Effector CD4-positive, alpha-beta T cell (primary cell): ENCODE measurements at places on chromosomes 1 and 21.
A peak's percentile ranks its signal among the peaks of the same experiment; 100 is the strongest.

GRCh38 chr1:67211589-67212563 is 45.6 kb downstream of the IL23R start:
- peak; percentile 33 for DNase-seq

GRCh38 chr1:77874804-77875445 is 13.5 kb upstream of the NEXN start:
- DNase-seq = no peak

DNA sequence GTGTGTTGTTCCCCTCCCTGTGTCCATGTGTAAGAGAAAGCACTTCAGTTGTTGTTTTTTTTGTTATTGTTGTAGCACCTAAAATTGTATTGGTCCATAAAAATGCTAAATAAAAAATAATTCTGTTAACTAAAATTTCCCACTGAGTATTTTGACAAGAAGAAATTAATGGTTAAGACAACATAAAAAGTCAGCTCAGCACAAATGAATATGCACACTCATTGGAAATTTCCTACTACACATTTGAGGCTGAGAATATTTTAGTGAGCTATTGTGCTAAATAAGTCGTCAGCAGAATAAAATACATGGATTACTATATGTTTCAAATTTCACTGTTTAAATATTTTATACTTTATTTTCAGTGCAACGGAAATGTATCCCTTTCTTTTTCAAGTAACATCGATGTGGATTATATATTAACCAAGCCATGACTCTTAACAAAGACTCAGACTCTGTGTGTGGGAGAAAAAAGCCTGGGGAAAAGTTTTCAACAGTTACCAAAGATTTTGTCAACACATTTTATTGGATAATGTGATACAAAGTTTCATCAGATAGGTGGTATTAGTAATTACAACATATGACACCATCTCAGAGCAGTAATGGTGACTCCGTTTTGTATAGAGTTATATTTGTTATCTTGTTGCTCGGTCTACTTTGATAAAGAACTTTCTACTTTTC is 63.4 kb downstream of the LYPLAL1 start:
- DNase-seq = no peak

DNA sequence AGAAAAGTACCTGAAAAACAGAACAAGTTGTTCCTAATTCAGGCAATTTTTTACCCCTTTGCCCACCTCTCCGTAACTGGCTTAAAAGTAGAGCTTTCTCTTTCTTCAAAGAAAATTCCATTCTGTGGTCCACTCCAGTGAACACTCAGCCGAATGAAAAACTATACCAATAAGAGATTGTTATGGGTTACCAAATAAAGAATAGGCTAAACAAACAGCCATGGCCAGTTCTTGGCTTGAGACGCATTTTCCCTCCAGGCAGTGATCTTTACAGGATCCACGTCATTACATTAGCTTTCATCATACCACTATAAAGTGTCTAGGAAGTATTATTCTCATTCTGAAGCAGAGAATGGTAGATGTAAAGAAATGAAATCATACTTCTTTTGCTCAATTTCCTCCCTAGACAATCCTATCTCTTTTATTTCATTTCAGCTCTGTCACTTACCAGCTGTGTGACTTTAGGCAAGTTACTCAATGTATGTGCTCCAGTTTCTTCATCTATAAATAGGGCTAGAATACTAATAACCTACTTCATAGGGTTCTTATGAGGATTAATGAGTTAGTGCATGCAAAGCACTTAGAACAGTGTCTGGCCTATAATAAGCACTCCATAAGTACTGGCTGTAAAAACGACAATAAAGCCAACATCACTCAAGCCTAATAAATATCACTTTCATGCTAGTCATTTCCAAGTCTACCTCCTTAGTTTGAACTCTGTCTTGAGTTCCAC is 26.5 kb upstream of the TRIM45 start:
- no peak for DNase-seq

DNA sequence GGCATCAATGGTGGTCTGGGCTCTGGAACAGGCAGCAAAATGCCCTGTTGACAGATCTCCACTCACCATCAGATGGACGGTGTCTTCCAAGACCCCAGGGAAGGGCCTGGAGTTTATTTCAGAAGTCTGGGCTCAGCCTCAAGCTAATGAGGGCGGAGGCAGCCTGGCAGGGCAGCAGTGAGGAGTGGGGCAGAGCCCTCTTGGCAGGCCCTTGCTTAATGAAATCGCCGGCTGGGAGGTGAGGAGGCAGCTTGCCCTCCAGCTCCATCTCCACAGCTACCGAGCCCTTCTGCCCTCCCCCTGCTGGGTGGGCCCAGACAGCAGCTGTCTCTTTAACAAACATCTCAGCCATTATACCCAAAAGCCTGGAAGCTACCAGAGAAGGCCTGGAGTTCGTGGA is 22.0 kb upstream of the GRIK3 start:
- no peak for DNase-seq

DNA sequence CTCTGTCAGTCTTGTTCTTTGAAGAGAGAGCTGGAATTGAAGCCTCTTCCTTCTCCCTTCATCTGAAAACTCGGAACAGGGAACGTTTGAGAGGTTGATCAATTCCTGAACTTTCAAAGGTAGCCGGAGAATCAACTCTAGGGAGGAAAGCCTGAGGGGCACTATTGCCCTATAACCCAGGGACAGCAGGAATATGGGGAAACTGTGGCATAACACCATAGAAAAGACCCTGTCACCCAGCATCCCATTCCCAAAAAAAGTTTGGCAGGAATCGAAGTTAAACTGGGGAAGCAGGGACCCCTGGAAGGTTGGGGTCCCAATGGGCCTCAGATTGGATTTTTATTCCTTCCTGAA is 5.1 kb upstream of the NHLH1 start:
- DNase-seq = no peak

DNA sequence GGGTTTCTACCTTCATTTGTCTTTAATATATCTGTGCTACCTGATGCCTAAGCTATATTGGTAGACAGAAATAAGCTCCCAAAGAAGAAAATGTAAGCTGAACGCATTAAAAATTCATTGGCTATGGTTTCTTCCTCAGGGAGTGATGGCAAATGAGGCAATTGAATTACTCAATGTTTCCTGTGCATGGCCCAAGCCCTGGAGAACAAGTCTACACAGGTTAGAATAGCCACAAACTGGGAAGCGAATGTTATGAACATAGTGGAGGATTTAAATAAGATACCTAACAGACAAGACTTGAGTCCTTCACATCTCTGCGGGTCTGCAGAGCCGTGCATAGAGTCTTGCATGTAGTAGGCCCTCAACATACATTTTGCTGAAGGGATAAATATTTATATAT is 350.3 kb downstream of the RWDD3 start:
- no peak for DNase-seq

DNA sequence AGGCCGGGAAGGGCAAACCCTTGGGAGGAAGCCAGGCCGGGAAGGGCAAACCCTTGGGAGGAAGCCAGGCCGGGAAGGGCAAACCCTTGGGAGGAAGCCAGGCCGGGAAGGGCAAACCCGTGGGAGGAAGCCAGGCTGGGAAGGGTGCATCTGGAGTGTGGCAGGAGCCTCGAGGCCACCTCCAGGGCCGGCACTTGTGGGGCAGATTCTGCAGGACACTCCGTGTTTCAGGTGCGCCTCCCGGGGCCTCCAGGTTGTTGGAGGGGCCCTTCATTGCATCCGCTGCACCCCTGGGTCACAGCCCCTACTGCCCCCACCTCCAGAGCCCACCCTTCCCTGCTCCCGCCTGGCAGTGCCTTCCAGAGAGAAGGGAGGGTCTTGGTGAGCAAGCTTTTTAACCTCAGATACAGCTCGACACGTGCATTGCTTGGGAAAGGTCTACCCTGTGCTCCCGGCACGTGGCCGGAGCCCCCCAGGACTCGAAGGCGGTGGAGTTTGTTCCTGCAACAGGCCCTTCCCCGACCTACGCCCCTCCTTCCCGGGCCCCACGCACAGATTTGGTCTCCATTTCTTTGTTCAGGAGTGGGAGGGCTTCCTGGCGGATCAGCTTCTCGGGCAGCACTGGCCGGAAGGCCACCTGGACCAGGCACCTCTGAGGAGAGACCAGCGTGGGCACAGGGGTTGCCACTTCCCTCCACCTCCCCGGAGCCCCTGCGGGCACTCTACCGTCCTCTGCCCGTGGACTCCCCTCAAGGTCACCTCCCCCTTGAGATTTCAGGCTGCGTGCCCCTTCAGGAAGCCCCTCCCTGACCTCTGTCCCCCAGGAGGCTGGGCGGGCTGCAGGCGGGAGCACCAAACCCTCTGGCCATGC is 9.4 kb upstream of the TMEM52 start:
- no peak for DNase-seq

GRCh38 chr1:69533343-69533742 is 34.4 kb upstream of the LRRC7 start:
- DNase-seq = no peak

DNA sequence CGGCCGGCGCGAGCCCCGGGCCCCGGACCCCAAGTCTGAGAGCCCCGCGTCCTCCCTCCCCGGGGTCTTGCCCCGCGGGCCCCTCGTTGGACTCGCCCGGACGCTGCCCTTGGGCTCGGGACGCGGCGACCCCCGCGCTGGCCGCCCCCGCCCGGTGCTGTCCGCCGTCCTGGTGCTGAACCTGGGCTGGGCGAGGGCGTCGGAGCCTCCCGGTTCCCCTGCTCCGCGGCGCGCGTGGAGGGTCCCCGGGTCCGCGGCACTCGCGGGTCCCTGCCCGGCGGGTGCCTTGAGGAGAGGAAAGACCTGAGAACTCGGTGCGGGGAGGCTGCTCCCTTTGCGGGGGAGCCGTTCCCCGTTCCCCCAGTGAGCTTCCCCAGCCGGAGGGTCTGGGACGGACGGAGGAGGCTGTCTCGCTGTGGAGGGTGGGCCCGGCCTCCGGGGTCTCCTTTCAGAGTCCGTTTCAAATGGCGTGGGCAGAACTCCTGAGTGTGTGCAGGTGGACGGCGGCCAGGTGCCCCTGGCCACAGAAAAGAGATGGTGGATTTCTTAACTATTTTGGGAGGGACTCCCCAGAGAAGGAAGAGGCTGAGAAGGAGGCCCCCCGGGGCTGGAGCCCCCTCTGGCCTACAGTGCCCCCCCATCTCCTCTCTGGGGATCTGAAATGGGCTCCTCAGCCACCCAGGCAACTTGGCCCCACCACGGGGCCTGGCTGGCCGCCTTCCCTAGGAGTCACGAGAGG is 595 bp downstream of the GABRD start:
- DNase-seq = no peak

- DNase-seq = no peak
Measured at GRCh38 chr1:116154536-116154935, 43.3 kb downstream of the MAB21L3 start.

- no peak for DNase-seq
Measured at GRCh38 chr1:91502672-91503184, 2.1 kb downstream of the CDC7 start.

DNA sequence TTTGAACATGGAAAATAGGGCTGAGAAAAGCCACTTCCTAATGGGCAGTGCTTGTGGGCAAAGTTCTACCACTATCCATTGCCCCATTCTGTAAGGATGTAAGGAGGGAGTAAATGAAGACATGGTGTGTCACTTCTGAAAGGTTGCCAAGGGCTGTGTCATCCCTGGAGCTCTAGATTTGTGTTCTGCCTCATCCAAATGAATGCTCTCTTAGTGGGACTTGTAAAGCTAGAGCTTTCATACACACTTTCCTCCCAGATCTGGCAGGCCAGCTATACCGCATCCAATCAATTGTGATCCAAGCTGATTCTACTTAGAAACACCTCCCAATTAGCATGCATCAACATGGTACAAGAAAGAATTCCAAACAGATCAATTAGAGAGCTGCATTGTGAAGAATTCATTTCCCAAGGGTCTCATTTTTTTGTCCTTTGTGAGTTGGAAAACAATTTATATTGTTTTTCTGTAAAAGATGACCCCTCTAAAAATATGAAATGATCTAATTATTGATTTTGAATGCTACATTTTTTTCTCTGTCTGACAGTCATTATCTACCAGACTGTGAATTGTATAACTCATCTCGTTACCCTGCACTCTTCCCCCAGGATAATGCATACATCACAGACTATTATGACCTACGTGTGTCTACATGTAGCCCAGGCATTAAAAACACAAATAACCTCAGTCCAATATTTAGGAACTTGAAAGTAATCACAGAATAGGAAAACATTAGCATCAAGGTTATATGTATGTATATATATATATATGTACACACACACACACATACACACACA is 117.1 kb upstream of the DUSP10 start:
- no peak for DNase-seq

DNA sequence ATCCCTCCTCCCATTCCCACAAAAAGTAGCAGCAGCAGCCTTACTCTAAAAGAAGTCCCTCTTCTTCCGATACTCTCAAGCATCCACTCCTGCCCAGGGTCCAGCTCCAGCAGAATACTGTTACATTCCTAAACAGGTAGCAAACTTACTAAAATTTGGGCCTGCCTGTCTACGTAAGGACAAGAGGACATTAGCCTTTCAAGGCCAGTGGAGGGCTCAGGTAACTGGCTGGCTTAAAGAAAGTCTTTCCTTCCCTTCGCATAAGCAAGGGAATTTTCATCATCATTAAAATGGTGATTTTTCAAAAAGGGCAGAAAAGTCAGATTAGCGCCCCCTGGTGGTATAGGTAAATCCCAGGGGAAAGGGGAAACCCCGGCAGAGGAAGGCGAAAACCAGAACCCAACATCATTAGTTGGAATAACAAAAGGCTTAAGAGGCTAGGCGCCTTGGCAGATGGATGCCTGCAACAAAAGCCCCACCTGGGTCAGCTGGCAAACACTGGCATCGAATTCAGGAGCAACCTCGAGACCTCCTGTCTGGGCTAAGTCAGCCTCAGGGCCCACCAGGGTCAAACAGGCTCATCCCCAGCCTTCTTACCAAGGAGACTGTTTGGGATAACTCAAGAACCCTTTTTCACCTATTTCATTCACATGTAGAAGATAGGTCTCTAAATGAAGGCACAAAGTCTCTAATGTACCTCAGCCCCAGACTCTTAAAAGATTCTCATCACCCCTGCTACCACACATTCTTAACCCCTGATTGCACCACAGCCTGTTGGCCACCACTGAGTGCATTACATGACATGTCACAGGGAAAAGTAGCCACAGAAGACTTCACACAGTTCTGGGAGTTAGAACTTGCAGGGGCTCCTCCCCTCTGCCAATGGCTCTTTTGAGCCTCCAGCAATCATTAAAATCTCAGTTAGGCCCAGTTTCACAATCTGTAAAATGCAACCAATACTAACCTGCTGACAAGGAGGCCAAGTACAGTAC is 36.7 kb downstream of the ERI3 start:
- peak; percentile 38 for DNase-seq
